ENCODE measurements at places on chromosomes 11 and 22.

GRCh38 chr11:130308059-130308458, 6.7 kb downstream of the ZBTB44 start:
- DNase-seq: no peak

DNA sequence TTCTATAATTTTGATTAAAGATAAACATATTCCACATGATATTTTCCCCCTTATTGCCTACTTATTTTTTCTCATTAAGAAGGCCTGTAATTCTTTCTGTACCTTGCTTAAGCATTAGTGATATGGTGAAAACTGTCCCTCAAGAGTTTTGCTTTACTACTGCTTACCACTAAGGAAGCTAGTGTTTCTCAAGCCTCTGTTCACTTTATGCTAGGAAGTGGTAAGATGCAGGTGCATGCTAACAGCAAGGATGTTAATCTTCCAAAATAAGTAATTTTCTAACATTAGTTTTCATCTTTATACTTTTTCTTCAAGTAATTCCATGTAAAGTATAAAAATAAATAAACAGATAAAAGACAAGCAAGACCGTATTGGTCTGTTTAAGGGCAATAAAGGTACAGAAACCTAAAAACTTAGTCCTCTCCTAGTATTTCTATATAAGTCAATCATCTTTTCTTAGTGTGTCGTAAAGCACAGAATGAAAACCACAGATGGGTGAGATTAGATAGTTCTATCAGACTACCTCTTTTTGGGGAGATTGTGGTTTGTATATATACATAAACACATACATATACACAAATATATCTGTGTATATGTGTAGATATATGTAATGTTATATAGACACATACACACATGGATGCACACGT, 731.0 kb upstream of the CNTN5 start:
- DNase-seq: no peak

DNA sequence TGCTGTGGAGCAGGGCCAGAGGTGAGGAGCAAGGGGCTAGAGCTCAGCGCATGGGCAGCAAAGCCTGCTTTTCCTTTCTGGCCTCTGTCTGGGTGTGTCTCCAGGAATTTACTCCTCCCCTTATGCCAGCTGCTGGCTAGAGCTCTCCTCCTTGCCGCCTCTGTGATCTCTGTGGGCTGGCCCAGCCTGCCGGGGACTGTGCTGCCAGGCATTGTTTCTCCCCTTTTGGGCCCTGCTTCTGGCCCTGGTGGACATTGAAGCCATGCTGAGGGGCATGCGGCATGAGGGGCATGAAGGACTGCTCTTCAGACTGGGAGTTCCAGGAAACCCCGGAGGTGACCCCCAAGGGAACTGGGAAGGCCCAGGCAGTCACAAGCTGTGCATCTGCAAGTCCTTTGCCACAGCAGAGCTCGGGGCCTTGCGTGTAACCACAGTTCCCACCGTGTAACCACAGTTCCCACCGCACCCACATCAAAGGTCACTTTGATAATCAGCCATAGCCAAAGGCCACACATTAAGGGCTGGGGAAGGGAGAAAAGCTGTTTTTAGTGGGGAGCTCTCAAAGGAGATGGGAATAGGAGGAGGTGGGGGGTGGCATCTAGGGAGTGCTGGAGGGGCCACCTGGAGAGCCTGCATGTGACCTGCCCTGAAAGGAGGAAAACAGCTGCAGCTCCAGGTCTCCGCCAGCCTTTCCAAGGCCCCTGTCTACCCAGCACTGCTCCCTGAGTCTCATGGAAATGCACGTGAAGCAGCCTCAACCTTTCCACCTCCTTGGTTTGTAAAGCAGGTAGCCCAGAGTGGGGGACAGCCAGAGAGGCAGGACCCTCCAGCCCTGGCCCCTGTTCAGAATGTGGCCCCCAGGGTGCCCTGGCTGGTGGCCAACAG, 62.3 kb downstream of the PPFIBP2 start:
- DNase-seq: no peak

DNA sequence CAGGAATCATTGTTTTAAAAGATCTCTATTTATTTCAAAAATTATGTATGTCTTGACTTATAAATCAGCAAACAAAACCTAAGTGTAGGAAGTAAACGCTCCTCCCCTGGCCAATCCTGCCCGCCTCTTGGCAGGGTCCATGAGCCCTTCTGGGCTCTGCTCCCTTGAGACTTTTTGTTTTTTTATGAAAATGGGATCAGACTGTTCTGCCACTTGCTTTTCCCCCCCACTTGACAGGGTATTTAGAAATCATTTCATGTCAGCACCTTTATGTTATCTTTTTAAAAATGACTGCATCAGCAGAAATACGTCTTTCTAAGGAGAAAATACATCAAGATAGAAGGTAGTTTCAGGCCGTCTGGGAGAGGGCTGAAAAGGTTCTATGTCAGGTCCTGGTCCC, 35.6 kb downstream of the FBLN1 start:
- DNase-seq: no peak

DNA sequence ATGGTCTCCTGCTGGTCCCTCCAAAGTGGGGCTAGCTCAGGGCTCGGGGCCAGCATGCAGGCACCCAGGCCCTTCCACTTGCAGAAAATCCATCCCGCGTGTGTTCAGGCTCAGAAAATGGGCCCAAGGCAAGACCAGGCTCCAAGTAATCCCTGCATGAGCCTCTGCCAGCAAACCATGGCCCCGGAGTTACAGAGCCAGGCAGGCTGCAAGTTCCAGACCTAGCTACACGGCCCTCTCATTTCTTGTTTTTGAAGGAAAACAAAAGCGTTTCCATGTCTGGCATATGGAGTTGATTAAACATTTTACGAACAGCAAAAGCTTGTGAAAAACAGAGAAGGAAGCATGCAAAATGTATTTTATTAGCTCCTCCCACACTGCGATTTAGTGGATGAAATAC, 29.7 kb downstream of the KIAA0930 start:
- no peak for DNase-seq

- DNase-seq: peak; percentile 42
These were observed 74.7 kb downstream of the MN1 start for GRCh38 chr22:27726686-27727449.

DNA sequence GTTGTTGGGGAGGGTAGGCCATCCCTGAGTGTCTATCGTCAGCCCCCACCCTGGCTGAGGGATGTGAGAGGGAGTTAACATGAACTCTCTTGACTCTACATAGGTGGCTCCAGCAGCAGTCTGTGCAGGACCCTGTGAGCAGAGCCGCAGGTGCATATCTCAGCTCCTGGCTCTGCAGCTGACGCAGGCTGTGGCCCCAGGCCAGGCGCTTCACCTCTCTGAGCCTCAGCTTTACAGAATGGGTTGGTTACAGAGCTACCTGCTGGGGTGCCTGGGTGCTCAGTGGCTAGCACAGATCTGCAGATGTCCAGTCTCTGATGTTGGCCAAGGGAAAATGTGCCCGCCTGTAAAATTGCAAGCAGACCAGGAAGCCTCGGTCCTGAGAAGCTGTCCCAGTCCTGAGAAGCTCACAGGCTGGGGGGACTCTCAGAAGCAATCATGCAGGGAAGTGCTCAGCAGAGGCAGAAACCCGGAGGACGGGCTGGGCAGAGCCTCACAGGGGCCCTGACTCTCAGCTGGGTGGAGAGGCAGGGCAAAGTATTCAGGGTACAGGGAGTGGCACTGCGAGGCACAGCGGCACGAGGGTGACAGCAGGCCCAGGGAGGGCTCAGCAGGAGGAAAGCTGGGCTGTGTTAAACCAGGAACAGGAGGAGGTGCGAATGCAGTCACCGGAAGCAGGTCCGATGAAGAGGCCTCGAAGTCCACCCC, 15.9 kb upstream of the LRP5 start:
- no peak for DNase-seq

DNA sequence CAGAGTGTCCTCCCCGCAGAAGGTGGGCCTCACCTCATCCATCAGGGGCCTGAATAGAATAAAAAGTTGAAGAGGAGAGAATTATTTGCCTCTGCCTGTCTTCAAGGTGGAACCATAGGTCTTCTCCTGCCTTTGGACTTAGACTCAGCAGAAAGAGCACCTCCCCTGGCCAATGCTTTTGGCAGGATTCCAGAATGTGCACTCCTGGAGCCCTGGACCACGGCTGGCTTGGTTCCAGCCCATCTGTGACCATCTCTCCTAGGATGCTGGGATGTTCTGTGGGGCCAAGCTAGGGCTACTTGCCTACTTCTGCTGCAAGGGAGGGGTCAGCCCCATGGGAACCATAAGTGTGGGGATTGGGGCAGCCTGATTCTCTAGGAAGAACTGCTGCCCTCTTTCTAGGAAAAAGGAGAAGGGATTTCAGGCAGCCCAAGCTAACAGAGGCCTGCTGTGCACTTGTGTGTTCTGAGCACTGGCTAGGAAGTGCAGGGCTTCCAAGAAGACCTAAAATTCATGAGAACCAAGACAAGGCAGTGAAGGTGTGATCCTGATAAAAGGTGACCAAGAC, 32.2 kb upstream of the SHANK2 start:
- DNase-seq: peak; percentile 20

DNA sequence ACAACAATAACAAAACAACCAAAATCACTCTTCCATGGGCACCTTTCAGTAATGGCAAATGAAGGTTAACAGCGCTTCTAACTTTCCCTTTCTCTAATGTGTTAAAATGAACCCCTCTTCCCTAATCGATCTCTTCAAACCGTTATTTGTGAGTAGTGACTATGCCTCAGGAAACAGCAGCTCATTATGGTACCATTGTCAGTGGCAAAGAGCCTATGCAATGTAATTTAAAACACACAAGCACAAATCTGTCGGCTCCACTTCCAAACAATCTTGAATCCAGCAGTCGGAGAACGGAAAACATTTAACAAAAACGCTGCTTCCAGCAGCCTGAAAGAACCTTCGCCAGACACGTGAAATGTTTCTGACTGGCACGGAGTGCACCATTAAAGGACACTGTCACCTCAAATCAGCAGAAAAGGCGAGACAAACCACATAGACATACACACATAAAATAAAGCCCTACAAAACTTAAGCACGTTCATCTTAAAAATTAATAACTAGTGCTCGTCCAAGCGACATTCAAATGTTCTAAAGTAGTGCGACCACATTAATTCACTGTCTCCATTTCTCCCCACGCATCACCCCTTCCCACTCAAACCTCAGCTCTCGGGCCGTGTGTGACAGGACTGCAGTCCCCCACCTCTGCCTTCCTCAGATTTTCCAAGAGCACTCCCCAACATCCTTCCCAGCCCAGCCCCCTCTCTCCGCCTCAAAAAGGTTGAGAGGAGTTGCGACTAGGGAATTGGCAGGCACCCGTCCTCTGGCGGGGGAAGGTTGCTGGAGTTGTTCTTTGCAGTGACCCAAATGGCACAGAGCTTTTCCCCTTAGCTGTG, 748 bp downstream of the RAB30 start:
- DNase-seq: peak; percentile 13

GRCh38 chr11:60939855-60940254, 12.1 kb downstream of the SLC15A3 start:
- no peak for DNase-seq

GRCh38 chr22:28017558-28017820, 98.4 kb upstream of the PITPNB start:
- DNase-seq: no peak

GRCh38 chr11:7060868-7061267, 27.9 kb upstream of the RBMXL2 start:
- no peak for DNase-seq

DNA sequence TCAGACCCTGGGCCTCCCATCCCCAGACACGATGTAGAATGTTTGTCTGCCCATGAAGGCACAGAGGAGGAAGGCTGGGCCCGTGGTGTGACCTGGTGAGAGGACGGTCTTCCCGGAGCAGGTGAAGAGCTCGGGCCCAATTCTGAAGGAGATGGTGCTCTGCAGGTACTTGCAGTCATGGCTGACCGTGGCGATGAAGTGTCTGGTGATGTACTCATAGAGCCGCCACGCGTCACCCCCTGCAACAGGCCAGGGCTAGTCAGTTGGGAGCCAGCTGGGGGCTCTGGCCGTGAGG, 10.0 kb upstream of the PPM1F start:
- DNase-seq: no peak

DNA sequence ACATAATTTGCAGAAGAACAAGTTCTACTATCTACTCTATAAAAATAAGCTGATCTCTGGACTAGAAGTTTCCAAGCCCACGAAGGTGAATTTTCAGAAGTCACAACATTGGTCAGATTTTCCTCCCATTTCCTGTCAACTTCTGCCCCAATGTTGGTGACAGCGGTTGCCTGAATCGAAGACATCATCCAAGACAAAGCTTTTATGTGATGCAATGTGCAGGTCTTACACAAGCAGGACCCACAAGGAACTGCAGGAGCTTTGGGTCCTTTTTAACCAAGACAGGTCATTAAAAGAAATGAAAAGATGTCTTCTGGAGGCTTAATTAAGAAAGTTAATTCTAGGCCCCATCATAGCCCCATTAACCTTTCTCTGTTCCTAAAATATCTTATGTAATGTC, 125.6 kb upstream of the BLID start:
- no peak for DNase-seq
